ENCODE measurements at places on chromosomes 13 and 19. TPM values are rescaled to one million over a fixed set of nuclear protein-coding genes. Genes with fewer than 3 reads are reported as not detected.

The IGFL3 gene
- not detected for total RNA-seq

GRCh38 chr19:48461982-48462655, 6.7 kb downstream of the KCNJ14 start:
- DNase-seq: no peak

DNA sequence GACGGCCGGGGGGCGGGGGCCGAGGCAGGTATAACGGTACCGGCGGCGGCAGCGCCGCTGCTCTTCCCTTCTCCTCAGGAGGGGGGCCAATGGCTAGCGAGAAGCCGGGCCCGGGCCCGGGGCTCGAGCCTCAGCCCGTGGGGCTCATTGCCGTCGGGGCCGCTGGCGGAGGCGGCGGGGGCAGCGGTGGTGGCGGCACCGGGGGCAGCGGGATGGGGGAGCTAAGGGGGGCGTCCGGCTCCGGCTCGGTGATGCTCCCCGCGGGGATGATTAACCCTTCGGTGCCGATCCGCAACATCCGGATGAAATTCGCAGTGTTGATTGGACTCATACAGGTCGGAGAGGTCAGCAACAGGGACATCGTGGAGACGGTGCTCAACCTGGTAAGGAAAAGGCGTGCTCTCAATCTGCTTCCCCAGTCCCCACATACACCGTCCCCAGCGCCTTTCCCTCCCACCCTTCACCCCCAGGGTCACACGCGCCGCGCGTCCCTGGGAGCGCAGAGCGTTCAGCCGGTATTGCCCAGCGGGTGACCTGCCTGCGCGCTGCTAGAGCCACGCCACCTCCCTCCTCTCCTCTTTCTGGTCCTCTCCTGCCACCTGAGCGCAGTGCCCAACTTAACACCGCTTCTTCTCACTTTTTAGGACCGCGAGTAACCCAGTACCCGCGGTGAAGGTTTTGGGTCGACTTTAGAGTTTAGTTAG, 814 bp downstream of the NBEA start:
- DNase-seq: peak; percentile 56

DNA sequence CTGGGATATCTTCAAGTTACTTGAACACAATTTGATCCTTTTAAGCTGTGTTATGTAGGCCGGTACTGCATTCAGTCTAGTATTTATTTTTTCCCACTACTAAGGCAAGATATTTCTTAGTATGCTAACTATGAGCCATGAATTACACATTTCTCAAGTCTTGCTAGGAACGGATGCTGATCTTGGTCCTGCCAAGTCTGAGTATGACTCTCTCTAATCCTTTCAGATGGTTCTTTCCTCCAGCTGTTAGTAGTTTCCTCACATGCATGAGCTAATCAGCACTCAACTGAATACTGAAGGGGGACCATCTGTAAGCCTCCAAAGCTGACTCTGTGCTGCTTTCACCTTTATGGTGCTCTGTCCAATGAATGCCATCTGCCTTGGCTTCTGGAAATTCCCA, 460.3 kb downstream of the KCTD12 start:
- no peak for DNase-seq

The ZNF415 gene
- 17.0 TPM for total RNA-seq

DNA sequence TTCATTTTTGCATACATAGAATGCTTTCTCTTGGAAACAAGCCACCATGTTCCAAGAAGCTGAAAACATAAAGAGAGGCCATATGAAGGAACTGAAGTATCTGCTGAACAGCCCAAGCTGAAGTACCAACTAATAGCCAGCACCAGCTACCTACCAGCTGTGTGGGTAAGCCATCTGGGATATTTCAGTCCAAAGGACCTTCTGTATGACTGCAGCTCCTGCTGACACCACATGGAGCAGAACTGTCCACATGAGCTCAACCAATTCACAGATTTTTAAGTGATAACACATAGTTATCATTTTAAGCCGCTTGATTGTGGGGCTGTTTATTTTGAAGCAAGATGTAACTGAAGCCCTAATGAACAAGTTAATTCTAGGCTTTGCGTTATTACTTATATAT, 621.1 kb upstream of the KLHL1 start:
- no peak for DNase-seq

- DNase-seq: no peak
These were observed 429.6 kb downstream of the KLF12 start for GRCh38 chr13:73704587-73704986.

DNA sequence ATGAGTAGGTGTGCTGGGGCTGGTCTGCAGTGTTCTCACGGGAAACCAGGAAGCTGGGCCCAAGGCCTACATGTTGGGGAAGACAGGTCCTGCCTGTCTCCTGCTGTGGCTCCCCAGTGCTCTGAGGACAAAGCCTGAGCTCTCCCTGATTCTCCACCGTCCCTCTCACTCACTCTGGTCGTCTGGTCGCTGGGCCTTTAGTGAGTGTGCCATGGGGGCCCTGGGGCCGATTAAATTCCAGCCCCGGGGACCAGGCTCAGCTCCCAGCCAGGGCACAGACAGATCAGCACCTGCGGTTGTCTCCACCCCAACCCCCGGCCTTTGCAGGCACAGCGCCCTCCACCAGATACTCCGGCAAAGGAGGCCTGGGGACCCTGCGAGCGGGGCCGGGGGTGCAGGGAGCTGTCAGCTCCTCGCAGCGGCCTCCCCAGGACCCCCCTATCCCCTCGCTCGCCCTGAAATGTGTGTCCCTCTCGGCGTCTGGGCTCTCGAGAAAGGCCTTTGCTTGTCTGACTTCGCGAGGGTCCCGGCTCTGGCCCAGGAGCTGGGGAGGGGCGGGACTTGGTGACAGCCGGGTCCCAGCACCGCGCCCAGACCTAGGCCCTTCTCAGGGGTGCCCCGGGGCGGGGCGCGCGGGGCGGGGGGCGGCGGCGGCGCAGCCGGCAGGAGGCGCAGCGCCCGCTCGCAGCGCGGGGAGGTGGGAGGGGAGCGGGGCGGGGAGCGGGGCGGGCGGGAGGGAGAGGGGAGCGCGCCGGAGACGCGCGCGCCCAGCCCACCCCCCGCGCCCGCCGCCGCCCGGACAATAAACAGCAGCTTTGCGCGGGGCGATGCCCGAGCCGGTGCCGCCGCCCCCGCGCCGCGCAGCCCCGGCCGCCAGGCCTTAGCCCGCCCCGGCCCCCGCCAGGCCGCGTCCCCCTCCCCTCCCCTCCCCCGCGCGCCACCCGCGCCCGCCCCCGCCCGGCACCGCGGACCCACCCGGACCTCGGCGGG, at the start of gene PALM:
TSS of gene PALM (plus strand) at position 782 of the 990 bp plus-strand sequence. CDS start 212 bp downstream, outside the sequence.
- peak; percentile 38 for DNase-seq

- no peak for DNase-seq
These were observed 36.3 kb downstream of the TRPM4 start for GRCh38 chr19:49193822-49194394.

The RNF113B gene
- not detected for total RNA-seq

GRCh38 chr13:73610799-73611592, 523.2 kb downstream of the KLF12 start:
- DNase-seq: no peak

DNA sequence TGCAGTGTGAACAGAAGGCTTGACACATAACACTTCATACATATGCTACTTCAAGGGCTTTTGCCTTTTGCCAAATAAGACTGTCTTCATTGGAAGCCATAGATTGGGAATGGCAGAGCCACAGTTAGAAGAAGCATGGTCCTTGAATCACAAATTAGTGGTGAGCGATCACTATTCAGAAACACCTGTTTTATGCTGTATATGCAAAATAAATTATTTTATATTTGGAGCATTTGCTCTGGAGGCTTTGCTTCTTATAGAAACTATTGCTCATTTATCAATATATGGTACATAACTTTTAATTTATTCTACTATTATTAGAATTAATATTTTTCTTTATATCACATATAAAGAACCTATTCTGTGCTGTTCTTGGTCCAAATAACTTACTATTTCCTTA, 270.4 kb upstream of the SPRY2 start:
- DNase-seq: no peak

- peak; percentile 56 for DNase-seq
These were observed 3.6 kb upstream of the HAS1 start for GRCh38 chr19:51727349-51727880.

The PODNL1 gene
- total RNA-seq: 0.67 TPM

- DNase-seq: peak; percentile 87
These were observed 386.6 kb downstream of the DIAPH3 start for GRCh38 chr13:59776924-59777690.

- no peak for DNase-seq
These were observed 74.0 kb downstream of the DHRS12 start for GRCh38 chr13:51729866-51730553.

DNA sequence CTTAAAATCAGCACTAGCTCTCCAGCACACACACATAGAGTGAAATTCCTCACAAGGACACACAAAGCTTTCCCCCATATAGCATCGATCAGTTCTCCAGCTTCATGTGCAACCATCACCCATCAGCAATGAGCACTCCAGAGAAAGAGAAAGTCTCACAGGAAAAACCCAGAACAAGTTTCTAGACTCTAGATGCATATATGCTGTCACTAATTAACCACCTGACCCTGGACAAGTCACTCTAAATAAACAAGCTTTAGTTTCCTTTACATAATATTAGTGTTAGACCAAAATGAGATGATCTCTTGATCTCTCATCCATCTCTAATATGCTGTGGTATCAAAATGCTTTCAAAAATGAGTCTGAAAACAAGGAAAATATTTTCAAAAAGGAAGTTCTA, 81.2 kb downstream of the TBC1D4 start:
- no peak for DNase-seq

- DNase-seq: no peak
These were observed 5.3 kb downstream of the PRKACA start for GRCh38 chr19:14112051-14112808.

GRCh38 chr13:25473864-25474263, 102.1 kb downstream of the ATP8A2 start:
- DNase-seq: no peak

The DDA1 gene
- 45.4 TPM for total RNA-seq

DNA sequence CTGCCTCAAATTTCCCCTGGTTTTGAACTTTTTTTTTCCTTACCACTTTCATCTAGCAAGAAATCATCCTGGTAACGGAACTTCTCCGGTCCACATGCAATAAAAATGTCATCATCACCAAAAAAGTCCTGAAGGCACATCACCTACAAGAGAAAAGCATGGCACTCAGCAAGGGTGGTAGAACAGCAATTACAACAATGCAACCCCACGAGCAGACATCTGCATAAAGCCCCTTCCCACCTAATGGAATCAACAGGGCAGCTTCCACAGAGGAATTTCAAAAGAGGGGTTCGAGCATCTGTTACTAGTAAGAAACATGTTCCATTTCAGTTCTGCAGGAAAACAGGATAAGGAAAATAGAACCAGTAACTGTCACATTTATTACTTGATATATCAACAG, 183.9 kb downstream of the DCLK1 start:
- DNase-seq: no peak

The SKA3 gene
- total RNA-seq: 4.1 TPM

- DNase-seq: peak; percentile 56
These were observed 69.2 kb downstream of the ZNF100 start for GRCh38 chr19:21698215-21698614.

- DNase-seq: peak; percentile 71
These were observed 298.8 kb downstream of the NDFIP2 start for GRCh38 chr13:79779761-79780160.

GRCh38 chr13:70206671-70207070, 98.4 kb upstream of the KLHL1 start:
- DNase-seq: no peak

DNA sequence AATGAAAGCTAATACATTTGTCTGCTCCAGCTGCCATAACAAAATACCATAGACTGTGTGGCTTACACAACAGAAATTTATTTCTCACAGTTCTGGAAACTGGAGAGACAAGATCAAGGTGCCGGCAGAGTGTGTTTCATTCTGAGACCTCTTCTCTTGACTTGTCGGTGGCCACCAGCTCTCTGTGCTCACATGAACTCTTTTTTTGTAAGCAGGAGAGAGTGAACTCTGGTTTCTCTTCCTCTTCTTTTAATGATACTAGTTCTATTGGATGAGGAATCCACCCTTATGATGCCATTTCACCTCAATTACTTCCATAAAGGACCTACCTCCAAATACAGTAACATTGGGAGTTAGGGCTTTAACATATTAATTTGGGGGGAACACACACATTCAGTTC, 11.7 kb downstream of the KCTD12 start:
- DNase-seq: no peak

GRCh38 chr19:48043675-48044258, at the start of gene CABP5:
Gene CABP5, minus strand, starts transcription at chr19:48044079. Its CDS starts 157 bp downstream, at chr19:48043922.
- no peak for DNase-seq

- DNase-seq: peak; percentile 26
These were observed 132.7 kb downstream of the ZDHHC20 start for GRCh38 chr13:21326155-21327031.

DNA sequence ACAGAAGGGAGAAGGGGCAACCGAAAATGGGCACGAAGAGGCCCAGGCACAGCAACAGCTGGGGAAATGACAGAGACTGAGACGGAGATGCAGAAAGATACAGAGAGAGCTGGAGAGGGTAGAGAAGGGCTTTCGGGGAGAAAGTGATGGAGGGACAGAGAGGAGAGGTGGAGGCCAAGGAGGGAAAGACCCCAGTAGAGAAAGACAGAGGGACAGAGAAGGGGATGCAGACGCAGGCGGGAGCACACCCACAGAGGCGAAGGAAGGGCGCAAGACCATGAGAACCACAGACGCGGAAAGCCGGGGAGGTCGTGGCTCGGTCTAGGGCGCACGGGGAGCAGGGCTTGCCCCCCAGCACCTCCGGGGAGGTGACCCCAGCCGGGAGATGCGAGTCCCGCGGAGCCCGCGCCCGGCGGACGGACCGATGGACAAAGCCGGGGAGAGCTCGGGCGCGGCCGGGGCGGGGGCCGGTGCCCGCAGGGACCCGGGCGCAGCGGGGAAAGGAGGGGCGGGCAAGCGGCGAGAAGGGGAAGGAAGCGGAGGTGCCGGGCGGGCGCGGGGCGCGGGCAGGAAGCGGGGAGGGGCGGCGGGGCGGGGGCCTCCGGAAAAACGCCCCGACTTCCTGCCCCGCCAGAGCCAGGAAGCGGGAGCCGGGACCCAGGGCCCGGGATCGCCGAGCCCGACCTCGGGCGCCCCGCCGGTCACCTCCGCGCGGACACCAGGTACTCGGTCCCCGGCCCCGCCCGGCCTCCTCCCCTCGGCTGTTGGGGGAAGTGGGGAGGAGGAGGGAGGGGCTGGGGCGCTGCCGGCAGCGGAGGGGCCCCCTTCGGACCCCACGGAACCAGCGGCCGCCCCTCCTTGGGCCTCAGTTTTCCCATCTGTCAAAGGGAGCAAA, at the start of gene ARHGEF1:
TSS of gene ARHGEF1 (plus strand) at position 617 of the 895 bp plus-strand sequence. CDS start 4,899 bp downstream, outside the sequence.
- DNase-seq: peak; percentile 40
